C1 segment of cervical spinal cord (tissue), 14 donors: ENCODE measurements at places on chromosomes 6 and 20.

DNA sequence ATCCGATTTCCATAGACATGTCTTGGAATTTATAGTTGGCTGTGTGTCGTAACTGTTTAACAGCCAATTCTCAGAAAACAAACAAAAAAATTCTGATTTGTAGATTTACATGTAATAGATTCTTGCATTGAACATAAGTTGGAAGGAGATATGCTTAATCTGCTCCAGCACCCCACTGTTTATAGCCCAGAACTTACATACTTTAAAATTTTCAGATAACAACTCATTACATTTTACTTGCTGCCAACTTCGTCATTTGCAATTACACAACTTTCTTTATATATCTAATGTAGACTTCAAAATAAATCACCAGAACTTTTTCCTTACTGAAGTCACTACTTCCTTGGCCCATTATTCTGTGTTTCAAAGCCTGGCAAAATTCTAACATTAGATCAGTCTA is 472.3 kb upstream of the EYS start:
- no peak for DNase-seq

DNA sequence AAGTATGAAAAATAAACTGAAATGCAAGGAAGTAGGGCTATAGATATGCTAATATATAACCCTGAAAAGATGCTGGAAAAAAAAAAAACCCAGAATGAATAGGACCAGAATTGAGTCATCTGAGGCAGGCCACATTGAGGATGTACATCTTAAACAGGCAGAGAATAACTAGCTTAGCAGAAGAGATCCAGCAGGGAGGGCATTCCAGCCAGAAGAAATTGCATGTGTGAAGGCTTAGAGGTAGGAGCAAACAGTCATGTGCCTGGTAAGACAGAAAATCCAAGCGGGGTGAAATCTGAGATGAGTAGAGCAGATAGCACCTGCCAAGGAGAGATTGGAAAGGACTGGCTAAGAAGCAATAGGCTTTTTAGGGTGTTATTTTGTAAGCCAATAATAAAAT is 2.6 kb downstream of the COL19A1 start:
- no peak for DNase-seq

DNA sequence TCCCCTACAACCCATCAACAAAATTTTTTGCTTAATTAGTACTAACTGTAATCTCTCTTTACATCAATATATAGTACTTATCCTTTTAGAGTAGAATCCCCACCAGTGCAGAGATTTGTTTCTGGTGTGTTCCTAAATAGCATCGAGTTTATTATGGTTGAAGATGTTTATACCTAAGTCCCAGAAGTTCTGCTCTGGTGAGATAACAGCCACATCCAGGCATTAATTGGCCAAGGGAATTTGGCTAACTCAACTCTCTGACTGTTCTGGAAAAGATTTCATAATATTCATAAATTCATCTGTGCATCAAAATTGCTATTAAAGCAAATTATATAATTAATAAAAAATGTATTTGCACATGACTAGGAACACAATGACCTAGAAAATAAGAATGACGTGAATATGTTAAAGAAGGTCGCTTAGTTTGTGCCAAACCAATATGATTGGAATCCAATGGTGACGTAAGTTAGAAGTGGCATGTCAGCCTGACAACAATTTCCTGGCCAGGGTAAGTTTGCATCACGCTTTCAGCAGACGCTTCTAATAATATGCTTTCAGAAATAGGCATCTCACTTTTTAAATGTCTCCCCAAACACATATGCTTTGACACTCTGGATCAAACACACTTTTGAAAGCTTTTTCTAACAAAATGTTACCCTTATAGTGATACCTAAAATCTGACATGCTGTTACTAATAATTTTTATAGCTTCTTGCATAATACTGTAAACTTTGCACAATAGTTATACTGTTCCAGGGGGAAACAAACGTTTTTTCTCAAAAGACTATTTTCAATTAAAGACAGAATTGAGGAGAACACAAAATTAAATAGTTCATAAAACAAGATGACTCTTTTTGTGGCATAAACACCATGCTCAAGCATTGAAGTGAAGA is 236.7 kb downstream of the TENT5A start:
- no peak for DNase-seq

DNA sequence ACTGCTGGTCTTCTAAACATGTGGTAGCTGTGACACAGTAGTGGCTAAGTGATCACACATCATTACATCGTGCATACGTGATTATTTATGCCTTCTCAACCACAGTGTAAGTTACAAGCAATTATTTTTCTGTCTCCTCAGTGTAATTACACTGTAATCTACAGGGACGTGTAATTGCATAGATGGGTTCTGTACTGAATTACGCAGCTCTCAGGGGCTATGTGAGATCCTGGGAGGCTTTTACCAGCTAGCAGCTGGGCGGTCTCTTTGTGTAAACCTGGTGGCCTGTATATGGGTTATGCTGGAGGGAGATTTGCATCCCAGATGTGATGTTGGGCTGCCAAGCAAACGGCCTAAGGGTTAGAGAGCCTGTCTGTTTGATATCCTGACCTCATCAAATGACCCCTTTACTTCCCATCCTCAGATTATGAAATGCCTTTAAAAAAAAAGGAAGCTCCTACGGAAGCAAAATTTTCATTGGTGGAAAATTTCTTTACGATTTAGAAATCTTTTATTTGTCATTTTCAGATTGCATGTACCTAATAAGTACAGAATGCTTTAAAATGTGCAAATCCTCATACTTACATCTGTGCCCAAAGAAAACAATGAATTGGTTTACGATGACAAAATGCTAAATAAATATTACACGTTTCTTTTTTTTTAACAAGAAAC is 402.8 kb upstream of the JAG1 start:
- DNase-seq: no peak

DNA sequence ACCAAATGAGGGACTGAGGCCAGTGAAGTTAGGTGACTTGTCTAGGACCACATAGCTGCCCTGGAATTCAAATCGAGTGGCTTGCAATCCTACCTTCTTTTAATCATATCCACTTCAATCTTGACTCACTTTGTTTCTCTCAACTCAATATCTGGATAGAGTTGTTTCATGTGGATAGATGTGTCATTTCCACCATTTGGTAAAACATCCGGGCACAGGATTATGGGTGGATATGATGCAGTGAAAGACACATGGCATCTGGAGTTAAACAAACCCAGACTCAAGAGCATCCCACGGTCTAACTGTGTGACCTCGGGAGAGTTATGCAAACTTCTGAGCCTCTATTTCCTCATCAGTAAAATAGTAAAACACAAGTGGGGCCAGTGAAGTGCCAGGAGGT is 103.6 kb upstream of the CNKSR3 start:
- no peak for DNase-seq

DNA sequence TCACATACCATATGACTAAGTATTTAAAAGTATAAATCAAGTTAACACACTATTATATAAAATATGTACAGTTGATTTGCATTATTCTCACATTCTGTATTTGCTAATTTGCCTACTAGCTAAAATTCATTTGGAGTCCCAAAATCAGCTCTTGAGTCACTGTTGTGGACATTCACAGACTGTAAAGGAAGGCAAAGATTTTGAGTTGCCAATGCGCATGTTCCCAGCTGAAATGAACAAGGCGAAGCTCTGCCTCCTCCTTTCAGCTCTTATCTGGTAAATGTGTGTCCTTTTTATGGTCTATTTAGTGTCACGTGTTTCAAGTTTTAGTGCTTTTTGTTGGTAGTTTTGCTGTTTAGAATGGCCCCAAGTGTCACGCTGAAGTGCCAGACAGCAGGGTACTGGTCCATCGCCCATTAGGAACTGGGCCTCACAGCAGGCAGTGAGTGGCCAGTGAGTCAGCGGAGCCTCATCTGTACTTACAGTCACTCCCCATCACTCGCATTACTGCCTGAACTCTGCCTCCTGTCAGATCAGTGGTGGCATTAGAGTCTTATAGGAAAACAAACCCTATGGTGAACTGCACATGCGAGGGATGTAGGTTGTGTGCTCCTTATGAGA is 87.2 kb upstream of the ADTRP start:
- DNase-seq: no peak

DNA sequence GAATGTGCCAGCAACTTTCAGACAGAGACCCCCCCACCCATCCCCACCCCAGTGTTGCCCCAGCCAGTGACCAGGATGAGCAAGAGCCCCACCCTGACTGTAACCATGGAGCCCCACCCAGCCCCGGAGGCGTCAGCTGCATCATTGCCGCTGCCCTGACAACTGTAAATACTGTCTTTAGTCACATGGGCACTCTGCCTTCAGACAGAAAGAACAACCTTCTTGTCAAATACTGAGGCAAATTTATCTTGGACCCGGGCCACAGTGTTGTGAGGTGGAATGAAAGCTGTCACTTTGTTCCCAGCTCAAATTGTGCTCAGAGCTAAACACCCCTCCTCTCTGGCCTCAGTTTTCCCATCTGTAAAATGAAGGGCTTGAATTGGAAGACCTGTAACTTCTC is 23.7 kb downstream of the MOCS3 start:
- DNase-seq: no peak

DNA sequence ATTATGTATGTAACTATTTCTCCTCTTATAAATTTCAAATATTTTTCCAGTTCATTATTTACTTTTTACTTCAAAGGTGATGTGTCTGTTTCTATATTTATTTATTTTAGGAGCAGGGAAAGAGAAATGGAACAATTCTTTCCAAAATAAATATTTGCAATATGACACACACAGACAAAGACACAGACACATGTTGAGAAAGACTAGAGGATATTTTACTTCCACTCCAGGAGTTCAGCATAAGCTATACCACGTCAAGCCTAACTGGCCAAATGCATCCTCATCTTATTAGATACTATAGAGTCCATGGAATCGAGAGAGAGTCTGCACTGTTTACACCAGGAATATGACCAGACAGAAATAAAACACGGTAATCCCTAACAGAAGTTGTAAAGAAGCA is 13.3 kb downstream of the RALGAPA2 start:
- DNase-seq: no peak

DNA sequence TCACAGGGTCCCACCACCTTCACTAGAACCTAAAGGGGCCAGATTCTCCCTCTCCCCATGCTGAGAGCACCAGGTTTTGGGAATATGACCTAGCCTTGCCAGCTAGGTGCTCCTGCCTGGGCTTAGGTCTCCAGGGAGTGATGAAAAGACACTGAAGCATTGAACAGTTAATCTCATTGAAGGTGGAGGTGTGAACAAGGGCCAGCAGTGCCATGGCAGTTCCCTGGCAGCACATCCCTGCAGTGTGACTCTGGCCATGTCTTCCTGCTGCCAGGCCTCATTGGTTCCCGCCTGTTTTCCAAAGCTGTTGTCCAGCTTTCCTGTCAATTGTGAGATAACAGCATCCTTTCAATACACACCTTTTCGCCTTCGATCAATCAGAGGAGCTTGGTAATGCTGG is 10.9 kb downstream of the PPIL6 start:
- no peak for DNase-seq

DNA sequence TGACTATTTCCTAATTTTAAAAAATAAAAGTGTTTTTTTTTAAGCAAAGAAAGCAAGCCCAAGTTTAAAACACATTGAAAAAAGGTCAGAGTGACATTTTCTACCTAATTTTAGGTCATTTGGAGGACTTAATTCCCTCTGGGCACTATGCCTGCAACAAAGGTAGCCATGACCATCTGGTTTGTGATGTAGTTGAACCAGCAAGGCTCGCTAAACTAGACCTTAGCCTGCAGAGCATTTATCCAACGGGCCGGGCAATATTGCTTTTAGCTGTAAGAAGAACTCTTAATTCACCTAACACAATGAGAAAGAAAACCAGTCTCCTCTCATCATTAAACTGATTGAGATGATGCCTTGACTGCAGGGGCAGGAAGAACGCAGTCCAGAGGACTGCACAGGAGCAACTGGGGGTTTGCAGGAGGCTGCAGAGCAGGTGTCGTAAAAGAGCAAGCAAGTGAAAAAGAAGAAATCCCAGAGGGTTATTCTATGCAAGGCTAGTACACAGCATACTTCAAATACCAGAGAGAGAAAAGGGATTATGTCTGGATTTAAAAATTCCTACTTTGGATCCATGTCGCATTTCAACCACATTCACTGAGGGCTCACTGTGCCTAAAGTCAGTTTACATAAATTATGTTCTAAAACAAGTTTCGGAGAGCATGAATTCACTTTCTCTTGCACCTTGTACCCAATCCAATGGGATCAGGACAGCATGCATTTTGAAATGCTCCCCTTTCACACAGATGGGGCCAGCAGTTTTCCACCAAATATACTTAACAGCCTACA is 12.8 kb downstream of the TRAF3IP2 start:
- no peak for DNase-seq

DNA sequence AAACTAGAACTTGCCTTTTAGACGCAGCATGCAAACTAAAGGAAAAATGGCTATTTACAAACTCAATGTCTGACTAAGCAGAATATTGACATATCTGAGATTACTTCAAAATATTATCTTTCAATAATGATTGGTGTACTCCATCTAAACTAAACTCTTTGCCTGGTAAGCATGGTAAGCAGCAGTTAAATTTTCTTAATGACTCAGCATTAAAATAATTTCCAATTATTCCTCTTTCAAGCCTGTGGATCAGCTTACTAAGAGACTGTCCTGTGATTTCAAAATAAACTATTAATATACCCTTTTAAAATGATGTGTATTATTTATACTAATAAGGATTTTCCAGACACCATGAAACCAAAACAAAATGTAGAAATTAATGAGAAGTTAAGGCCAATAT is 226.8 kb upstream of the THEMIS start:
- no peak for DNase-seq

- no peak for DNase-seq
Observed at GRCh38 chr6:118627724-118628123, 23.7 kb downstream of the CEP85L start.

GRCh38 chr6:129189266-129189665 is 306.3 kb downstream of the LAMA2 start:
- DNase-seq: no peak

GRCh38 chr6:25017932-25018567 is 82.3 kb upstream of the RIPOR2 start:
- no peak for DNase-seq

GRCh38 chr6:131877999-131878789 is 70.4 kb downstream of the ENPP1 start:
- DNase-seq: no peak

GRCh38 chr6:70166088-70166958 is 136.6 kb downstream of the COL9A1 start:
- peak; percentile 23 for DNase-seq

DNA sequence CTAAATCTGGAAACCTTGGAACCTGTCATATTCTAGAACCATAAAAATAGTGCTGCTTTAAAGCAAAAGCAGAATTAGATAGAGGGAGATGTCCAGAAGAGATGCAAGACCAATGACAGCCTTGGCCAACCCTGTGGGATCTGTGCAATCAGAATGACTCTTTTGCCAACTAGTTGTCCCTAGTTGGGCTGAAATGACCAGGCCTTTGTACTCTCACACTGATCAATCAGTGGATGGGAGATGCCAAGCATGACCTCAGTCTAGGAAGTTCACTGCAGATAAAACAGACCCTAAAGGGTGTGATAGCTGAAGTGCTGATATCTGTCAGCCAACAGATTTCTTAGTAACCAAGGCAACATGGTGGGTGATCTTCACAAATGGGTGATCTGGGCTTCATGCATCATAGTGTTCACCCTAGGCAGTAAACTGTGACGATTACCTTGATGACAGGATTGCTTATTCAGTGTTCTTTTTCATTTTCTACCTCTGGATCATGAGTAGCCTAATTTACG is 52.1 kb downstream of the BCKDHB start:
- DNase-seq: no peak
